ENCODE measurements at places on chromosomes 2 and 18. TPM values are rescaled to one million over a fixed set of nuclear protein-coding genes. Genes with fewer than 3 reads are reported as not detected.

- no peak for DNase-seq
These were observed 54.0 kb downstream of the IWS1 start for GRCh38 chr2:127472268-127472667.

DNA sequence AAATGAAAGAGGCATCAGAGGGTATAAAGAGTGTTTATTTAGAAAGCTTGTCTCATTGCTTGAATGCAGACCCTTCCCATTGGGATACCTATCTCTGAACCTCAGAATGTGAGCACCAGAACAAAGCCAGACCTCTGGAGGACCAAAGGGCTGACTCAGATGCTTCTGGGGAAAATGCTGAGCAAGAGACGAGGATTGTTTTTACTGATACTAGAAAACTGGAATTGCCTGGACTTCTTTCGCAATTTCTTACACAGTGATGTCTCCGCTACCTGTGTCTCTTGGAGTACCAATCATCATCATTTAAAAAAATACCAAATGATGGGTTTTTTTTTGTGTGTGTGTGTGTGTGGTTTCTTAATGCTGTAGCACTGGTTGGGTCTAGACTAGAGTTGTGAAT is 55.6 kb upstream of the CCDC85A start:
- DNase-seq, result no peak

- DNase-seq, result no peak
These were observed 184.8 kb downstream of the ACKR3 start for GRCh38 chr2:236754271-236754944.

DNA sequence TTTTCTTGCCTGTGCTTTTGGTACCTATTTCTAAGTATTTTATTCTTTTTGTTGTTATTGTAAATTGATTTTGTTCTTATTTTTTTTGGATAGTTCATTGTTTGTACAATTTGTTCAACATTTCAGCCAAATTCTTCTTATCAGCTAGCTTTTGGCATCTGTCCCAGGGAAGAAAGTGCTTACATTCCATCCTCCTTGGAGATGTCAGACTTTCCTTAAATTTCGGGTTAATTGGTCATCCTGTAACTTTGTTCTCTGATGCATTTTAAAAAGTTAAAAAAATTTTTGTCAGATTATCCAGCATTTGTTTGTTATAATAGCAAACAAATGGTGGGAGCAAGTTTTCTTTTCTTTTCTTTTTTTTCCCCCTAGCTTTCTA is 60.3 kb downstream of the PTH2R start:
- DNase-seq, result no peak

GRCh38 chr2:21043744-21044532 is at the start of gene APOB:
Gene APOB, minus strand, starts transcription at chr2:21044073. Its CDS starts 128 bp downstream, at chr2:21043945.
- no peak for DNase-seq

- no peak for DNase-seq
These were observed 17.5 kb upstream of the EXOC6B start for GRCh38 chr2:72843301-72843700.

RAD51AP2 gene
- total RNA-seq, result not detected

KIF1A gene
- total RNA-seq, result 2.3 TPM

HYCC2 gene
- 37.0 TPM for total RNA-seq

CYP27A1 gene
- total RNA-seq, result 3.0 TPM

UGT1A1 gene
- not detected for total RNA-seq

TAF4B gene
- 7.5 TPM for total RNA-seq

IL36RN gene
- total RNA-seq, result not detected

SLC11A1 gene
- total RNA-seq, result 1.7 TPM

SUCLG1 gene
- total RNA-seq, result 66.3 TPM
